ENCODE measurements at places on chromosomes 5 and 9. TPM values are rescaled to one million over a fixed set of nuclear protein-coding genes. Genes with fewer than 3 reads are reported as not detected.
A peak's percentile ranks its signal among the peaks of the same experiment; 100 is the strongest.

GRCh38 chr5:172455087-172455381 lies 709 bp upstream of the SH3PXD2B start:
- peaks cover 5% of the 10 kb centered on the region for H3K4me1 ChIP-seq
- no peak for DNase-seq
- no peaks in the 10 kb centered on the region for H3K27me3 ChIP-seq
- peak overlapping the region; percentile 27 for H3K4me3 ChIP-seq
- H3K36me3 ChIP-seq: no peaks in the 10 kb centered on the region

DNA sequence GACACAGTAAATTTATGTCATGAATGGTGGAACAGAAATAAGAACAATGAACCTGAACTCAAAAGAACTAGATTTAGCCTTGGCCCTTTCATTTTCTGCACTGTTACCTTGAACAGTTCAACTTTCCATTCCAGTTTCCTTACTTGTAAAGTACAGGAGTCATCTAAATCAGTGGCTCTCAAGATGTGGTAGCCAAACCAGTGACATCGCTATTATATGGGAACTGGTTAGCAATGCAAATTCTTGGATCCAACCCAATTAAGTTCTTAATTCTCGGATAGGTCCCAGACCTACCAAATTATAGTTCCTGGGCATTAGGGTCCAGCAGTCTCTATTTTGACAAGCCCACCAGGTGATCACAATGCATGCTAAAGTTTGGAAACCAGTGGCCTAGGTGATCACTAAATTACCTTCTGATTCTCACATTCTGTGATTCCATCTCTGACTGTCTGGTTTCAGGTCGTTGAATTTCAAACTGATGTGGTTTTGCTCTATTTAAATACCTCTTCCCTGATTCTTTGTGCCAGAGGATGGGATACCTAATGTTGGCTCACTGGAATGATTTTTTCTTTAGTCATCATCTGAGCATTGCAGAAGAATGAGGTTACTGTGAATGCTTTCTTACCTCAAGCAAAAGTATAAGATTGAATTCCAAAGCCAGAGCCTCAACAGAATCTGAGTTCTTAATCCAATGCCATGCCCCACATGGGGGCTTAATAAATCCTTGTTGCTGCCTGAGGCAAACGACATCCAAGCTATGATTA lies 253.8 kb downstream of the ENC1 start:
- no peak for DNase-seq
- H3K27ac ChIP-seq: no peak overlapping the region
- H3K4me3 ChIP-seq: no peak overlapping the region
- no peaks in the 10 kb centered on the region for H3K4me1 ChIP-seq
- H3K27me3 ChIP-seq: no peaks in the 10 kb centered on the region
- H3K36me3 ChIP-seq: no peaks in the 10 kb centered on the region

GRCh38 chr5:35618304-35618636 lies 607 bp downstream of the SPEF2 start:
- H3K4me1 ChIP-seq: no peaks in the 10 kb centered on the region
- no peak for DNase-seq
- H3K27me3 ChIP-seq: no peaks in the 10 kb centered on the region

Gene AK6
- total RNA-seq: 13.1 TPM

DNA sequence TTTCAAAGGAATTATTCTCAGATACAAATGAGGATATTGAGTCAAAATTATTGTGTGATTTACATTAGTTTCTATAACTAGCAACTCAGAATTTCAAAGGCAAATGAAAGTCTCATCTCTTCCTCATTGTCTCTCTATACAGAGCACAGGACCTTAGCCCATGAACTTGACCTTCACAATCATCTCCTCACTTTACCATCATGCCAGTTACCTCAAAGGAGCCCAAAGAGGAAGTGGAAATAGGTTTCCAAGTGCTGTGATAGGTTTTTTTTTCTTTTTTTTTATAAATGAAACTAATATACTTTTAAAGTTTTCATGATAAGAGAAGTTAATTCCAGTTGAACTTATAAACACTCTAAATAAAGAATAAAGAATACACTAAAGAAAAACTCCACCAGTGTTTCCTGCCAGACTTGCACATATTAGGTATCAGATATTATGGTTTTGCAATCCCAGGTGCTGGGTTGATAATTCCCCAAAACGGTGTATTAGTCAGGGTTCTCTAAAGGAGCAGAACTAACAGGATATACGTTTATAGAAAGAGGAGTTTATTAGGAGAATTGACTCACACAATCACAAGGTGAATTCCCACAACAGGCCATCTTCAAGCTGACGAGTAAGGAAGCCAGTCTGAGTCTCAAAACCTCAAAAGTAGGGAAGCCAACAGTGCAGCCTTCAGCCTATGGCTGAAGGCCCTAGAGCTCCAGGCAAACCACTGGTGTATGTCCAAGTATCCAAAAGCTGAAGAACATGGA lies 50.1 kb upstream of the ADAMTS16 start:
- no peak overlapping the region for H3K4me3 ChIP-seq
- no peak for DNase-seq
- H3K27me3 ChIP-seq: no peaks in the 10 kb centered on the region

Gene PPP1R26
- 12.3 TPM for total RNA-seq

Gene PCDHB16
- total RNA-seq: 0.98 TPM

DNA sequence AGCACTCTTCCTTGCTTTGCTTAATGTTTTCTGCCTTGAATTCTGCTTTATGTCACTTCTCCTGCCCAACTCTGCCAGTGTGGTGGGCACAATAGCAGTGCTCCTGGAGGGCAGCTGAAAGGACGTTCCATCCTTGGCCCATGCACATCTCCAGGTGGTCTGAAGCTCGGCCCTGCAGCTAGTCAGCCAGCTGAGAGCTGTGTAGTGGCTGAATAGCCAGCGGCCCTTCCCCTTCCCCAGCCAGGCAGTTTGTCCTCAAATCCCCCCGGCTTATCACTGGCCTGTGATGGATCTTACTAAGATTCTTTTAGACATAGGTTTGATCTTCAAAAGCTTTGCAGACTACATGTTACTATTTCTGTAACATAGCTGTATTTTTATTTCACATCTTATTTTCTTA lies 42.7 kb upstream of the ANGPTL2 start:
- no peak for DNase-seq
- H3K4me1 ChIP-seq: no peaks in the 10 kb centered on the region
- H3K36me3 ChIP-seq: no peaks in the 10 kb centered on the region

DNA sequence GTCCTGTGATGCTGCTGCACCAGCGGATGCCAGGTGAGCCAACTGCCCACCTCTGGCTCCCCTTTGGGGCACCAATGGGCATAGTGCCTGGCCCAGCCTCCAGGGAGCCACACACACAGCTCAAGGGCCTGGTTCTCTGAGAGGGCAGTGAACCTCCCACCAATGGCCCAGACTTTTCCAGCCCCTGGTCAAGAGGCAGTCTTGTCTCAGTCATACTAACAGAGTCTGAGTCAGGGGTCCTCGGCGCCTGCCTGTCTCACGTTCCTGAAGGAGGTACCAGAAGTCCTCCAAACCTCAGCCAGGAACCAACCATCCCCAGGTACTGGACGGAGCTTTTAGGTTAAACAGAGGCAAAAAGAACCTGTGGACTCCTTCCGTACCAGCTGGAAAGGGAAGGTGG lies 121.1 kb downstream of the C5orf15 start:
- H3K36me3 ChIP-seq: no peaks in the 10 kb centered on the region
- no peak overlapping the region for H3K4me3 ChIP-seq
- no peak for DNase-seq
- H3K27ac ChIP-seq: no peak overlapping the region

DNA sequence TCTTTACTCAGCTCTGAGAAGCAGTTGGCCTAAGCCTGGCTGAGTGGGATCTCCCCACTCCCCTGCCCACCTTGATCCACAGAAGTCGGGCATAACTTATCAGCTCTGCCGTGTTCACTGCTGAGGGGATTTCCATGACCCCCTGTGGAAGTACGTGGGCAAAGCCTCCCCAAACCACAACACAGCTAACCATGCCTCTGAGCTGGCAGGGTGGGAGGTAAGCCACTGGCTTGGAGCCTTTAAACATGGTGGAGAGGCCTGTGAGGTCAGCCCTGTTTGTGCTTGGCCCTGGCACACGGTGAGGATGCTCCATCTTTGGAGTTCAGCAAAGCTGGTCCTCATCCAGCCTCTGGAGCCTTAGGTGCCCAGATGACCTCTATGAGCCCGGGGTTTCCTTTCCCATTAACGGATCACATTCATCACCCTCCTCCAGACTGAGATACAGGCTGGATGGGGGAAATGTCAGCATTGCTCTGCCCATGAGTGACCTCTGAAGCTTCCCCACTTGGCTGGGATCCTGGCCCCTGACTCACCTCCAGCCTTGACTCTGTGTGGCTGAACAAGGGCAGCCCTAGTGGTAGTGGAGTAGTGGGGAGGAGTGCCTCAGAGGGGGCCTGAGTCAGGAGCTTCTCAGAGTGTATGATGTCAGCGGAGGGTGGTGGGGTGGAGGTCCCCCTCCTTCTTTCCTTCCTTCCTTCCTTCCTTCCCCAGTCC lies 6.2 kb downstream of the PDLIM4 start:
- H3K27me3 ChIP-seq: no peaks in the 10 kb centered on the region
- peaks cover 2% of the 10 kb centered on the region for H3K4me1 ChIP-seq
- H3K27ac ChIP-seq: no peak overlapping the region
- DNase-seq: no peak

DNA sequence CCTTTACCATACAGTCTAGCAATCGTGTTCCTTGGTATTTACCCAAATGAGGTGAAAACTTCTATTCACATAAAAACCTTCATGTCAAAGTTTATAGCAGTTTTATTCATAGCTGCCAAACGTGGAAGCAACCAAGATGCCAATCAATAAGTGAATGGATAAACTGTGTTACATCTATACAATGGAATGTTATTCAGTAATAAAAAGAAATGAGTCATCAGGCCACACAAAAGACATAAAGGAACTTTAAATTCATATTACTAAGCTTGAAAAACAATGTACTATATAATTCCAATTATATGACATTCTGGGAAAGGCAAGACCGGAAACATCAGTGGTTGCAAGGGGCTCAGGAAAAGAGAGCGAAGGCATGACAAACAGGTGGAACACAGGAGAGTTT lies 679.9 kb downstream of the ISL1 start:
- H3K36me3 ChIP-seq: no peaks in the 10 kb centered on the region
- no peaks in the 10 kb centered on the region for H3K4me1 ChIP-seq
- no peak overlapping the region for H3K27ac ChIP-seq
- no peak overlapping the region for H3K4me3 ChIP-seq
- DNase-seq: no peak

- no peak for DNase-seq
- no peaks in the 10 kb centered on the region for H3K27me3 ChIP-seq
- H3K27ac ChIP-seq: no peak overlapping the region
- no peaks in the 10 kb centered on the region for H3K4me1 ChIP-seq
- H3K4me3 ChIP-seq: no peak overlapping the region
Measured at GRCh38 chr9:89696780-89697179, 92.0 kb downstream of the GADD45G start.

Gene FOXI1
- total RNA-seq: not detected

- peaks cover 37% of the 10 kb centered on the region for H3K4me1 ChIP-seq
- no peaks in the 10 kb centered on the region for H3K36me3 ChIP-seq
- H3K27me3 ChIP-seq: no peaks in the 10 kb centered on the region
Measured at GRCh38 chr9:76581731-76582130, 122.7 kb downstream of the GCNT1 start.

- no peaks in the 10 kb centered on the region for H3K27me3 ChIP-seq
- H3K4me1 ChIP-seq: no peaks in the 10 kb centered on the region
- H3K4me3 ChIP-seq: no peak overlapping the region
- no peaks in the 10 kb centered on the region for H3K36me3 ChIP-seq
- H3K27ac ChIP-seq: no peak overlapping the region
- no peak for DNase-seq
Measured at GRCh38 chr9:6802926-6803325, 45.2 kb downstream of the KDM4C start.

Gene ZNF462
- total RNA-seq: 4.0 TPM

Gene PTPRD
- total RNA-seq: 6.5 TPM

DNA sequence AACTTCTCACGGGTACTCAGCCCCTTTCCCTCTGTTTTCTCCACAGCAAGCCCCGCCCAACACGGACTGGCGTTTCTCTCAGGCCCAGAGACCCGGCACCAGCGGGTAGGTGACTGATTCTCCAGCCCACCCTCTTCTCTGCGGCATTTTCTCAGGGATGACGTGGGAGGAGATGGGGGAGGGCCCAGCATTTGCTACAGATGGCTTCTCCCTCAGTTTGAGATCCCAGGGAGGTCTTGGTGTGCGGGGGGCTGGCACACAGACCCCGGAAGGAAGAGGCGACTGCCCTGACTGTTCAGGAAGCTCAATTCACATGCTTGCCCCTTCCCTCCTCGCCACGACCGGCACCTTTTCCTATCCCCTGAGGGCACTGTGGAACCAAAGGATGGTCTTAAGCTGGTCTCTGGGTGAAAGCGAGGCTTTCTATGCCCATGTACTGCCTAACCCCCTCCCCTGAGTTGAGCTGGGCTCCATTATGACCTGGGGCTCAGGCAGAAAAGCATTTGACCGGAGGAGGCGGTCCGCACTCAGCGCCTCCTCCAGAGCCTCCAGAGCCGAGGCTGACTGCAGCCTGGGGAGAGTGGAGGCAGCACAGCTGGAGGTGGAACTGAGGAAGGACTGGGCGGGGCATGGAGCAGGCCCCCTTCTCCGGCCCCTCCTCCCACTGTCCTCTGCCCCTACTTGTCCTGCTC lies 6.0 kb downstream of the PCDHGC5 start:
- H3K36me3 ChIP-seq: no peaks in the 10 kb centered on the region
- H3K27me3 ChIP-seq: no peaks in the 10 kb centered on the region
- no peak for DNase-seq
- no peak overlapping the region for H3K4me3 ChIP-seq
- no peaks in the 10 kb centered on the region for H3K4me1 ChIP-seq

Gene FAM219A
- total RNA-seq: 7.9 TPM

DNA sequence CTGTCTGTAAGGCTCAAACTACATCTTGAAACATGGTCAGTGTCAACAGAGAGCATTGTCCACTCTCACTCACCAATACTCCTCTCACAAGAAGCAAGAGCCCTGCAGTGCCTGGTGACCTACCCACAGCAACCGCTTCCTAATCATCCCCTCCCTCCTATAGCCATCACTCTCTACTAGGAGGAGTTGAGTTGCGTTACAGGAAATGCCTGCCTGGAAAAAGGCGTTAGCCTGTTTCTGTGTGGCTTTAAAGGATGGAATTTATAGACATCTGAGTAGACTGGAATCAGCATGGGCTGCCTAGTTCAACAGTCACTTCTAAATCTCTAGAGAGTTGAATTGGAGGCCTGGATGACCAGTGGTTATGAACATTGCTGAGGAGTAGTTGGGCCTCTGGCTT lies 108.3 kb upstream of the FER start:
- H3K4me3 ChIP-seq: no peak overlapping the region
- H3K36me3 ChIP-seq: no peaks in the 10 kb centered on the region

- no peak overlapping the region for H3K27ac ChIP-seq
- H3K27me3 ChIP-seq: no peaks in the 10 kb centered on the region
- no peaks in the 10 kb centered on the region for H3K36me3 ChIP-seq
- no peak for DNase-seq
- H3K4me1 ChIP-seq: no peaks in the 10 kb centered on the region
- no peak overlapping the region for H3K4me3 ChIP-seq
Measured at GRCh38 chr9:113918697-113919350, 42.7 kb downstream of the ZNF618 start.

Gene NINJ1
- total RNA-seq: 18.6 TPM

GRCh38 chr9:105144076-105144475 lies 100.4 kb upstream of the SLC44A1 start:
- H3K4me3 ChIP-seq: no peak overlapping the region
- no peaks in the 10 kb centered on the region for H3K4me1 ChIP-seq
- H3K27me3 ChIP-seq: no peaks in the 10 kb centered on the region

Gene SPINK6
- total RNA-seq: not detected

Gene BDP1
- 7.6 TPM for total RNA-seq

GRCh38 chr9:89946741-89947140 lies 341.9 kb downstream of the GADD45G start:
- no peaks in the 10 kb centered on the region for H3K4me1 ChIP-seq
- no peaks in the 10 kb centered on the region for H3K36me3 ChIP-seq
- no peak overlapping the region for H3K4me3 ChIP-seq
- no peak for DNase-seq
- H3K27me3 ChIP-seq: no peaks in the 10 kb centered on the region

Gene ATP6V0E1
- 82.8 TPM for total RNA-seq
